ENCODE measurements at places on chromosomes 2 and 18. TPM values are rescaled to one million over a fixed set of nuclear protein-coding genes. Genes with fewer than 3 reads are reported as not detected.

- no peak overlapping the region for H3K27ac ChIP-seq
- no peak for DNase-seq
- H3K4me3 ChIP-seq = no peak overlapping the region
- no peaks in the 10 kb centered on the region for H3K36me3 ChIP-seq
- H3K27me3 ChIP-seq = no peaks in the 10 kb centered on the region
Measured at GRCh38 chr18:474416-474815, 26.1 kb downstream of the COLEC12 start.

DNA sequence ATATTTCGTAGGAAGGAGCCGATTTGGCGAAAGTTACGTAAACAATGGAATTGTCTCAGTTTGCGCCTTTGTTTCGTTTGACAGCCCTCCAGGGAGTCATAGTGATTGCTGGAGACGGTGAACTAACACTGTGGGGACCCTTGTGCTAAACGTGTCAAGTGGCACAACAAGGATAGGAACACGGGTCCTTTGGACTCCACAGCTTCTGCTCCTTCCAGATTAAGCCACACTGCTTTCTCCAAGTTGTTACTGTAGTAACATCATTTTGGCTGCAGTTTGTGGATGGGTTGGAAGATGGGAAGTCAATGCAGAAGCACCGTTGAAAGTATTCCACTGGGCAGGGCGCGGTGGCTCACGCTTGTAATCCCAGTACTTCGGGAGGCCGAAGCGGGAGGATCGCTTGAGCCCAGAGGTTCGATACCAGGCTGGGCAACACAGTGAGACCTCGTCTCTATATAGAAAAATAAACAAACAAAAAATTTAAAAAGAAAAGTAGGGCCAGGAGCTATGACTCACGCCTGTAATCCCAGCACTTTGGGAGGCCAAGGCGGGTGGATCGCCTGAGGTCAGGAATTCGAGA, 636 bp upstream of the IMMT start:
- peaks cover 9% of the 10 kb centered on the region for H3K4me1 ChIP-seq
- H3K4me3 ChIP-seq = peak overlapping the region; percentile 95
- H3K27ac ChIP-seq = peak overlapping the region; percentile 80
- DNase-seq = no peak

- peaks cover 2% of the 10 kb centered on the region for H3K4me1 ChIP-seq
- DNase-seq = no peak
- no peak overlapping the region for H3K27ac ChIP-seq
- H3K36me3 ChIP-seq = no peaks in the 10 kb centered on the region
- H3K4me3 ChIP-seq = no peak overlapping the region
- no peaks in the 10 kb centered on the region for H3K27me3 ChIP-seq
Measured at GRCh38 chr2:113212245-113213060, 38.7 kb downstream of the PSD4 start.

GRCh38 chr2:15178946-15179345, 382.2 kb downstream of the NBAS start:
- no peaks in the 10 kb centered on the region for H3K36me3 ChIP-seq
- H3K4me3 ChIP-seq = no peak overlapping the region
- no peaks in the 10 kb centered on the region for H3K27me3 ChIP-seq
- peaks cover 13% of the 10 kb centered on the region for H3K4me1 ChIP-seq

GRCh38 chr2:88942798-88943197, 251.3 kb downstream of the RPIA start:
- no peaks in the 10 kb centered on the region for H3K27me3 ChIP-seq
- DNase-seq = no peak
- H3K4me3 ChIP-seq = no peak overlapping the region
- no peaks in the 10 kb centered on the region for H3K4me1 ChIP-seq
- no peaks in the 10 kb centered on the region for H3K36me3 ChIP-seq

GRCh38 chr18:72273025-72273424, 271.1 kb downstream of the CBLN2 start:
- H3K4me3 ChIP-seq = no peak overlapping the region
- DNase-seq = no peak
- H3K4me1 ChIP-seq = no peaks in the 10 kb centered on the region

DNA sequence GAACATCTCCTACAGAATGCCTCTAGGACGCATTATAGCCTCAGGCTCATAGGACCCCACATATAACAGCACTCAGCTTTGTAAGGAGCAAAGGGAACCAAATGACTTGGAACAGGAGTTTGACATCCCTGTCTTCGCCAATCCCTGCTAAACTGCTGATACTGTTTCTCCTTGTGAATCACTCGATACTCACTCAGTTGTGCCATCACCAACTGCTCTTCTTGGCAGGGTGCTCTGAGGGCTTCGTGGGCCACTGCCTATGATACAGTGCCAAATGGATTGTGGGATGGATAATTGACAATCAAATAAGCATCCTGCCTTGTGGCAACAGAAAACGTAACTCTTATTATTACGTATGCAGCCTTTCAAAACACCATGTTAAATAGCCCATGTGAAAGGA, 396.3 kb downstream of the RIT2 start:
- H3K4me1 ChIP-seq = no peaks in the 10 kb centered on the region
- H3K4me3 ChIP-seq = no peak overlapping the region
- H3K36me3 ChIP-seq = no peaks in the 10 kb centered on the region
- H3K27me3 ChIP-seq = no peaks in the 10 kb centered on the region
- DNase-seq = no peak

GRCh38 chr2:42764096-42764495, at the start of gene OXER1:
TSS of gene OXER1 (minus strand) at chr2:42764135. CDS start at chr2:42764062, 73 bp downstream.
- H3K4me1 ChIP-seq = no peaks in the 10 kb centered on the region
- H3K27me3 ChIP-seq = no peaks in the 10 kb centered on the region
- no peak within 1 kb of the TSS for H3K27ac ChIP-seq
- H3K36me3 ChIP-seq = no peaks in the 10 kb centered on the region
- no peak within 1 kb of the TSS for H3K4me3 ChIP-seq
- DNase-seq = no peak

GRCh38 chr2:182081602-182082260, 96.1 kb downstream of the PPP1R1C start:
- no peaks in the 10 kb centered on the region for H3K27me3 ChIP-seq
- DNase-seq = no peak
- no peaks in the 10 kb centered on the region for H3K36me3 ChIP-seq
- no peak overlapping the region for H3K4me3 ChIP-seq

DNA sequence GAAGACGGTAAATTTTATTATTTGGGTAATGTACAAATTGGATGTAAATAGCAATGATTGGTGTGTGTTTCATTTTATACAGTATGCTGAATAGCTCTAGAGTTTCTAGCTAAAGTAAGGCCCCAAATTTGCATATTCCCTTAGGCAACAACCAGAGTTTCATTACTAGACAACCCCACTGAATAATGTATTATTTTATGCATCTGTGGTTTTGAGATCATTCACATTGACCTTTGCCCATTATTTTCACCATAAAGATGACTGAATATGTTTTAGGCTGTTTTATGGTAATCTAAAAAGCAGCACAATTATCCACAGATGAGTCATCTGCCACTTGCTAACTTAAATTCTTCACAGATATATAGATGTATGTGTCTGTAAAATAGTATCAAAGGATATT, 44.5 kb upstream of the C2orf74 start:
- H3K27ac ChIP-seq = no peak overlapping the region
- no peak overlapping the region for H3K4me3 ChIP-seq
- DNase-seq = peak; percentile 34
- no peaks in the 10 kb centered on the region for H3K27me3 ChIP-seq
- no peaks in the 10 kb centered on the region for H3K4me1 ChIP-seq

DNA sequence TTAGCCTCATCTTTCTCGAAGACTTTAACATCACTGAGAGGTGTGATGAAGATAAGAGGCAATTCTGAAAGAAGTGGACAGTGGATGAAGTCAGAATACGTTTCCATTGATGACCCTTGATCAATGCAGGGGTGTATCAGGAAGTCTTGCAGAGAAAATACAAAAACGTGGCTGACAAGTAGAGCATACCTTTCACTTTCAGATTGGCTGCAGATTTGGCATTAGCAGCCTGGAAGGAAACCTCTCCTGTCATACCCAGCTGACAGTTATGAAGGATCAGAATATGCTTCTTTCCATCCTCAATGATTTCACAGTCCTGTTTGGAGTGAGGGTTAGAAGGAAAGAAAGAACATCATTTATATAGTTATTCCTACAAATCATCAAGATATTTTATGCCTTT, 152.5 kb downstream of the PLEKHA3 start:
- H3K27ac ChIP-seq = no peak overlapping the region
- H3K36me3 ChIP-seq = no peaks in the 10 kb centered on the region
- DNase-seq = no peak
- H3K4me1 ChIP-seq = no peaks in the 10 kb centered on the region
- no peak overlapping the region for H3K4me3 ChIP-seq

DNA sequence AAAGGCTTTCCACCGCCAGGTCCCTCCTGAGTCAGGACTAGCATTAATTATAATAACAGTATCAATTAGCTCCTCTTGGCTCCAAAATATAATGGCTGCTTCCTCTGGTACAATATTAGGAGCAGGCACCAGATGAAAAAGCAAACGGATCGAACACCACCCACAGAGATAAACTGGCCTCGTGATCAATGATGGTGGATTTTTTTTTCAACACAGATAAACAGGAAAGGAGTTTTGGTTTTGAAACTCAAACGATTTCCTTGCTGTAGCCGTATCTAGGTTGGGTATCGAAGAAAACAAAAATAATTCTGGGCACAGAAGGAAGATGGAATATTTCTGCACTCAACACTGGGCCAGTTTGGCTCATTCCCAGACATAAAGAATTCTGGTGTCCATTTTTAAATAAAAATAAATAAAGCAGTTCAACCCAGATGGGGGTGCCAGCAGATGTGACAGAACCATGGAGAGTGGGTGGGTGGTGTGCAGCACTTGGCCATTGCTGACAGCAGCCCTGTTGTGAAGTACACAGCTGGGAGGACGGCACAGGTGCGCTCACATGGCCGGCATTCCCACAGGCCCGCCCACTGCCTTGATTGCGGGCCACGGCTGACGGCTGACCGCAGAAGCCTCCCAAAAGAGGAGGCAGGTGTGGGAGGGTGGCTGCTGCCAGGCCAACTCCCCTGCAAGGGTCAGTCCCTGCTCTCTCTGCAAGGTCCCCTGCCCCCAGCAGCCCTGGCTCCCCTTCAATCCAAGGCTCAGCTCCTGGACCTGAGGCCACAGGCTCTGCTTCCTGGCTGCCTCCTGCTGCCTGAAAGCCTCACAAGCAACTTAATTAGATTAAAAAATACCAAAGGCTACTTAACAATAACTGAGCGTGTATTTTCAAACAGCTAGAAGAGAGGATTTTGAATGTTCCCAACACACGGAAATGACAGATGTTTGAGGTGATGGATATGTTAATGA, 351.9 kb upstream of the ID2 start:
- H3K4me3 ChIP-seq = no peak overlapping the region
- no peaks in the 10 kb centered on the region for H3K36me3 ChIP-seq
- no peaks in the 10 kb centered on the region for H3K27me3 ChIP-seq
- no peak for DNase-seq
- H3K27ac ChIP-seq = no peak overlapping the region

DNA sequence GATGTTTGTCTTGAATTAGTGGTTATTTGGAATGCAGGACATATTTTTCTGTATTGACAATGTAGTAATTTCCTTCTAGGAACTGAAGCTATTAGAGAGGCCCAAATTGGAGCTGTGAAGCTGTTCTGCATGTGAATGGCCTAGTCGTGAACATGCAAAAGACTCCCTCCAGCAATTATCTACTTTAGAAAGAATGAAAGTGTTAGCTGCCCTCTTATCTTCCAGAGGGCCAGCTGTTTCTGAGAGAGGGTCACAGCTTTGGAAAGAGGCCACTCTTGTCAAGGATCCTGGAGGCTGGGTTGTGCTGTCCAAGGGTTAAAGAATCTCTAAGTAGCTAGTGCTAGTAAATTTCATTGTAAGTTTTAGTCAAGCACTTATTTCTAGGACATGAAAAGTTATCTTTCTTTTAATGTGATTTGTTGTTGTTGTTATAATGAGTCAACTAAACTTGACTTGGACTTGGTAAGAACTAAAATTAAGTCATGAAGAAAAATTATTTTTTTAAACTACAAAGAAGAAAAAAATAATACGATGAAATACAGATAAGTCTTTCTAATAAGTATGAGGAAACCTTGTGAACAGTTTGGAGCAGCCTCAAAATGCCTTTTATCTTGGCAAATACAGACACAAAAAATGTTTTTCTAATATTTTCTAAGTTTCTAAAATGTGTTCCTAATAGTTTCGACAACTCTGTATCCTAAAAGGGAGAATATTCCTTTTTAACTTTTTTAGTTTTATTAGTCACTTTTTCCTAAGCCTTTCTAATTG, 36.8 kb downstream of the DPP4 start:
- H3K36me3 ChIP-seq = peaks cover 2% of the 10 kb centered on the region
- H3K4me3 ChIP-seq = no peak overlapping the region
- no peak overlapping the region for H3K27ac ChIP-seq
- no peaks in the 10 kb centered on the region for H3K4me1 ChIP-seq
- H3K27me3 ChIP-seq = no peaks in the 10 kb centered on the region

DNA sequence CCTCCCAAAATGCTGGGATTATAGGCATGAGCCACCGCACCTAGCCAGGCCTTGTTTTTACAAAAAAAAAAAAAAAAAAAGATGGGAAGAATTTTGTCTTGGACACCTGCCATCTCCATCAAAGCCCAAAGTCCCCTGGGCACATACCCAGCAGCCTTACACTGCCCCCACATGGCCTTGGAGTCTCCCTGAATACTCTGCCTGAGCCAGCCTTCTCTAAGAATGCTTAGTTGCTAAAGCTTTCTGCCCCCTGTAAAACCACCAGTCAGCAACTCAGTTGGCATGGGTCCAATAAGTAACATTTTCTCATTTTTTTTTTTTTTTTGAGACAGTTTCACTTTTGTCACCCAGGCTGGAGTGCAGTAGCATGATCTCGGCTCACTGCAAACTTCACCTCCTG, 40.6 kb downstream of the SPC25 start:
- H3K27ac ChIP-seq = no peak overlapping the region
- H3K27me3 ChIP-seq = no peaks in the 10 kb centered on the region
- no peaks in the 10 kb centered on the region for H3K36me3 ChIP-seq
- H3K4me1 ChIP-seq = no peaks in the 10 kb centered on the region
- H3K4me3 ChIP-seq = no peak overlapping the region
- DNase-seq = no peak

DNA sequence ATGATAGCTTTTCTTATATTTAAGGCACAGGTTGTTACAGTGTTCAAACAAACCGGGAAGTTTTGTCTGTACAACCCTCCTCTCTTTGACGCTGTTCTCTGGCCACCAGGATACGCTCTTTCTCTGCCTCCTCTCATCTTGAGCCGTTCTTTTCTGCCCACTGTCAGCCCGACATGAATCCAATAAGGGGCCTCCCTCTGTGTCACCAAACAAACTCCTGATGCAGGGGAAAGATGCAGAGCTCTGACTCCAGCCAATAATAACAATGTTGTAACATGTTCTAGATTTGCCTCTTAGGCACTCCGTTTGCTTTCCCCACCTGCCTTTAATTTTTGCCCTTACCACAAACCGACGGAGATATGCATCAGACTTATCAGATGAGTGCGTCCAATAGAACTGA, 449.3 kb downstream of the SLC4A3 start:
- H3K27ac ChIP-seq = no peak overlapping the region
- no peaks in the 10 kb centered on the region for H3K36me3 ChIP-seq
- no peaks in the 10 kb centered on the region for H3K4me1 ChIP-seq

The DSG1 gene
- 3.9 TPM for total RNA-seq

The CD302 gene
- total RNA-seq = 2.1 TPM

The VIL1 gene
- total RNA-seq = 0.62 TPM

The FLACC1 gene
- 0.29 TPM for total RNA-seq

The IL1RN gene
- not detected for total RNA-seq

The BCL11A gene
- total RNA-seq = 22.7 TPM

The RND3 gene
- total RNA-seq = 2.1 TPM

The NCKAP5 gene
- total RNA-seq = 0.35 TPM

The LCLAT1 gene
- total RNA-seq = 17.5 TPM
